ENCODE measurements at places on chromosomes 5 and 9. TPM values are rescaled to one million over a fixed set of nuclear protein-coding genes. Genes with fewer than 3 reads are reported as not detected.

Gene NEUROG1
- total RNA-seq = not detected

DNA sequence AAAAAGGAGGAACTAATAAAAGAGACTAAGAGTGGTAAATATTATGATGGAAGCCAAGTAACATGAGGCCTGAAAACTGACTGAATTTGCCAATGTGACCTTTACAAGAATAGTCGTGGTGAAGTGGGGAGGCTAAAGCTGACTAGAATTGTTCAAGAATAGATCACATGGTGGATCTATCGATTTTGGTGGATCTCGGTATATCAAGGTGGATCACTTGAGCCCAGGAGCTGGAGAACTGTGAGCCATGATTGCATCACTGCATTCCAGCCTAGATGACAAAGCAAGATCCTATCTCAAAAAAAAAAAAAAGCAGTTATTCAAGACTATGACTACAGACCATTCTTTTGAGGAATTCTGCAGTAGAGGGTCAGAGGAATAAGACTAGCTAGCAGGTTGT, 15.1 kb downstream of the ERMP1 start:
- H3K4me3 ChIP-seq = no peak overlapping the region
- DNase-seq = no peak
- H3K27me3 ChIP-seq = no peaks in the 10 kb centered on the region

DNA sequence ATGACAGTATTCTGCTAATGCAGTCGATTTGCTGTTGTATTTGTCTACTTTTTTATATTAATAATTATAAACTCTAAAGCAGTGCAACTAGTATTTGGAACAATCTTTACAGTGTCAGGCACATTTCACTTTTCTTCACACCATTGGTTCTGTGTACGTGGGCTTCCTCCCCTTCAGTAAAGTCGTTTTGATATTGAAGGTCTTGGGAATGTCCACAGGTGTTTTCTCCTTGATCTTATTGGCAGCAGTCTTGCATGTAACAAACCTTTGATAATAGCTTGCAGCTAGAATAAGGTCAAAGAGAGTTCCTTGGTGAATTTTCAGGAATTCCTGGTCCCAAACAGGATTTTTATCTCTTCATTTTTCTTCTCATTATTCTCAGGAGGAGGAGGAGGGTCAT, 12.2 kb downstream of the DDX4 start:
- no peaks in the 10 kb centered on the region for H3K4me1 ChIP-seq
- H3K27ac ChIP-seq = no peak overlapping the region
- DNase-seq = no peak
- H3K36me3 ChIP-seq = no peaks in the 10 kb centered on the region

DNA sequence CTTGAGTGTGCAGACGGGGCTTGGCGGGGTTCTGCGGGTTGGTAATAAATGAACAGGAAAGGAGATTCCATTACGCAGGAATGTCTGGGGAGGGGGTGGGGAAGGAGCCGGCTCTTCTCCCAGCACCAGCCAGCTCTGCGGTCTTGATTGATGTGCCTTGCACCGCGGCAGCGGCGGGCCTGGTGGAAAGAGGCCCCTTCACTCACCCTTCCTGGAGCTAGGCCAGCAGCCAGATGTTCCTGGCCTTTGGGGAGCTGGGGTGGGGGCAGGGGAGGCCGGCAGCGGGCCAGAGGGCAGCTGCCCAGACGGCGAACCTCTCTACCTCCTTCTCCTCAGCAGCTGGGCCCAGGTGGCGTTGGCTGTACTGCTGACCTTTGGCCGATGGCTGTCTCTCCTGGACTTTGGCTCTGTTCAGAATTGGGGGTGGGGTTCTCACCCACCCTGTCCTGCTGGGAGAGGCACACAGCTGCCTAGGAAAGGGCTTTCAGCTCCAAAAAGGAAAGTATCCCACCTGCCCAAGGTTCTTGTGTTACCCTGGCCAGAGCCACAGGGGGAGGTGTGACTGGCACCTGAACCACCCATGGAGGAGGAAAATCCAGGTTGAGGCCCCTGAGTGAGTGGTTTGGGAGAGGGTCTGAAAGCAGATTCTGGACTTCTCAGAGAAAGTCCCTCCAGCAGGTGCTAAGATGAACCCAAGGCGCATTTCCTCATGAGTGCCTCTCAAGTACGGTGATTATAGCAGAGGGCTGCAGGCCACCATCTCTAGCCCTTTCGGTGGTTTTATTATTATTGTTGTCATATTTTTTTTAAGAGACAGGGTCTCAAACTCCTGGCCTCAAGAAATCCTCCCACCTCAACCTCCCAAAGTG, 58.0 kb upstream of the SYNPO start:
- H3K4me1 ChIP-seq = peaks cover 6% of the 10 kb centered on the region
- H3K27ac ChIP-seq = no peak overlapping the region
- no peaks in the 10 kb centered on the region for H3K36me3 ChIP-seq
- DNase-seq = peak; percentile 28
- H3K27me3 ChIP-seq = no peaks in the 10 kb centered on the region
- H3K4me3 ChIP-seq = no peak overlapping the region

DNA sequence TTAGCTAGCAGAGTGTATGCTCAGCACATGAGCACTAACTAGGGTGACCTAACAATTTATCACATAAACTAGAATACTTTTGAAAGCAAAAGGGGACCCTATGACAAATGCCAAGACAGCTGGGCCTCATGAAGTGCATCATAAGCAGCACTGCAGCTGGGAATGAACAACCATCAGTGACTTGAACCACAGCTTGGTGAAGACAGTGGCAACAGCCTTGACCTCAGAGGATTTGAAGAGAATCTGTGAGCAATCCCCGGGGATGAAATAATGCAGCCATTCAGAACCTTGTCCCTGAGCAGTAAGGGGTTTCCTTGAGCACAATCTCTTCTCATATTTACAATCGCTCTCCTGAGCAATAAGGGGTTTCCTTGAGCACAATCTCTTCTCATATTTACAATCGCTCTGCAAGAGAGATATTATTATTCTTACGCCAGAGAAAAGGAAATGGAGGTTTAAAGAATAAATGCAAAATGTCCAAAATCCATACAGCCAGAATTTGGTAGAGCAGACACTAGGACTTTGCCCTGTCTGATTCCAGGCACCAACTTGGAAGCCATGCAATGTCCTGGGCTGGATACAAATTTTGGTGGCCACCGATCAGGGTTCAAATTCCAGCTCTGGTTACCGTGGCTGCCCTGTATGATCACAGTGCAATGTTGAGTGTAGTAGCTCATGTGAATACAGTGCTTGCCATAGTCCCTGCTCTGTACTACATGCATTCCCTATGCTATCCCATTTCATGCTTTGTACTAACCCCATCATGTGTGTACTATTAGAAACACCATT, 846 bp upstream of the NSG2 start:
- H3K27me3 ChIP-seq = no peaks in the 10 kb centered on the region
- DNase-seq = no peak
- H3K36me3 ChIP-seq = no peaks in the 10 kb centered on the region
- H3K4me1 ChIP-seq = no peaks in the 10 kb centered on the region

All from thyroid gland (tissue), 4 donors.